GM12865 (cell line): ENCODE measurements at places on chromosomes 2 and 18.

DNA sequence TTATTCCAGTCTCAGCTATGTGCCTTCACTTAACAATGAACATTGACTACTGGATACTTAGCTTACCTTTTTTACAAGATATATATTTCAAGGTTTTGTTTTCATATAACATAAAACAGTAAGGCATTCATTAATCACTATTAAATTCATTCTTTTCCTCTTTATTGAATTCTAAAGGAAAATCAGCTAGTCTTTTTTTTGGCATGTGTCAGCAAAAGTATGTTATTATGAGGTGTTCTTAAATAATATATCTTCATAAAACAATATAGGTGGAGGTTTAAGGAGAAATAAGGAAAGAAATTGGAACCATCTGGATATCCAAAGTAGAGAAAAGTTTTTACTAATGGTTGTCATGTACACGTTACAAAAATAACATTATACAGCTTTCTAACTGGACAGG lies 472.6 kb downstream of the ARHGAP15 start:
- DNase-seq = no peak

DNA sequence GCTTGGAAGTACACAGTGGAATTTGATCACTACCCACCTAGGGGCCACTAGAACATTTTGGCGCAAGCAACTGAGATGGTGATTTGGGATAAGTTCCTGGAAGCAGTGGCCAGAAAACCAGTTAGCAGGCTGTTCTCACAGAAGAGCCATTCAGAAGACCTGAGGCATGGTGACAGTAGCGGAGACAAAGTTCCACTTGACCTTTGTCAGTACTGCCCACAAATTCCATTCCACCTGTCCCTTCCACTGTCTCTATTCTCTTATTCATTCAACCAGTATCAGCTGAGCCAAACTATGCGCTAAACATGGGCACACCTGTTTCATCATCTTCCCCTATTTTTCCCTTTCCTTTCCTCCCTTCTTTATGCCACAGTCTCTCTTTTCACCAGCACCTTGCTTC lies 59.2 kb upstream of the PPP1CB start:
- no peak for DNase-seq

- DNase-seq = no peak
These were observed 49.9 kb upstream of the GALR1 start for GRCh38 chr18:77199707-77200106.

DNA sequence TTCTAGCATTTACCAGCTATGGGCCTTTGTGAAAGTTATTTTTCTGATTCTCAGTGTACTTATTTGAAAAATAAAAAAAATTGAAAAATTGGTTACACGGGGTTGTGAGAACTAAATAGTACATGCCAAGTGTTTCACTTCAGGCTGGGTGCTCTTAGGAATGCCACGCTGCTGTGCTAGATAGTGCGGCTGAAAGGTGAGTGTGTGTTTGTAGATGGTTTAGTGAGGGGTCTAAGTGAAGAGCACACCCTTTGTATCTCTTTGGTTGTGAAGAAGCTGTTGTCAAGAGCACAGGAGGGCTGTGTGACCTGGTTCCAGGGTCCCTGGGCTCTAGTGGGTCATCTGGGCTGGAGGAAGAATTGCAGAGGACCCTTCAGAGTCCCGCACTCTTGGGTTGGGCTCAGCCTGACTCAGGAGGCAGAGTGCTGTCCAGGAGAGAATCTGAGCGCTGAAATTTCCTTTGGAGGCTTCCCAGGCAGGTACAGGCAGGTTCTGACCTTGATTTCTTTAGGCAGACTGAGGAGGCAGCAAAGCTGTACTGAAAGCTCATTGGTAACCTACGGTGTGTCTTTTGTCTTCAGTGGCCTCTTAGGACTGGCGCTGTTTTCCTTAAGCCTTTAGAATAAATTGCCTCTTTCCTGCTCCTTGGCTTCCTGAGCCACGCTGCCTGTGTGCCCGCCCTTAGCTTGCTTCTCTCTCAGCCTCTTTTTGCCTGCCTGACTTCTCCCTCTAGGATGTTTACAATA lies 44.4 kb downstream of the MAP4K4 start:
- DNase-seq = no peak

DNA sequence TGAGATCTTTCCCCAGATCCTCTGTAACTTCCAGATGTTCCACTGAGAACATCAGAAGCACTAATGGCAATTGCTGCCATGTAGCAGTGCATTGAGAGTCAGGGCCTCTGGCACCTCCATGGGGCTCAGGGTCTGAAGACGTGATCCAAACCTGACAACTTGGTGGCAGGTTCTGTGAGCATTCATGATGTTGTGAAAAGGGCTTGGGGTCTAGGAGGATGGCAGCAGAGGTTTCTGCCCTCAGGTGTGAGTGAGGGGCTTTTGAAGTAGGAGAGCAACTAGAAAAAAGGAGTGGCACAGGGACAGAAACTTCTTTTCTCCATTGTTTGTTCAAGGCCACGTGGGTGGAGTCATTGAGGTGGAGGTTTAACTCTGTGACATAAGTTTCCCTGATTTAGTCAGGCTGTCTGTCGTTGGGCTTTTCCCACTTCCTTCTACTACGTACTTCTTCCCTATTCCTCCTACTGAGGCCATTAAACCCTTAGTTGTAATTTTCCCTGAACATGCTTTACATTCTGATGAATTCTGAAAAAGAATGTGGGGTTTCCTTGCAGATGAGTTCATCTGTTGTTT lies 13.1 kb downstream of the CFLAR start:
- DNase-seq = peak; percentile 76

DNA sequence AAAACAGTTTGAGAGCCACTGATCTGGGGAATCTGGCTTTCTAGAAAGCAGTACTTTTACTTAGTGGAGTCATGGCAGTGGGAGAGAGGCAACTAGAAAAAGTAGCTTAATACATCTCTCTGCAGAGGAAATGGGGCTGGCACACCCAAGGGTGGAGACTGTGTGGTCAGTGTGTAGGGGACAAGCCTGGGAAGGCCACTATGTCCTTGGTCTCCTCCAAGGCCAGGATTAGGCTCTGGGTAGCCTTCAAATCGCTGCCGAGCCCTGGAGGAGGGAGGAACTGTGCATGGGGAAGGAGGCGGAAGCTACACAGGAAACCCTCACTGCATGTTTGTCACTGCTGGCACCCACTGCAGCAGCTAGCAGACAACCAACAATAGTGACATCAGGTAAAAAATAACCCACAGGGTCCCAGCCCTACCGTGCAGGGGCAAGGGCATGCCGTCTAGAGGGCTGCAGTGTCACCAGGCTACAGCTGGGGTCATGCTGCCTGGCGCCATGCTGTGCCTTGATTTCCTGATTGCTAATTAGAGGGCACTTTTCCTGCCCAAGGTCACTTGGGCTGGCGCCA lies 34.8 kb downstream of the LBH start:
- DNase-seq = peak; percentile 46
